ENCODE measurements at places on chromosomes 16 and 17. TPM values are rescaled to one million over a fixed set of nuclear protein-coding genes. Genes with fewer than 3 reads are reported as not detected.

The CDH3 gene
- total RNA-seq: not detected

The KIF22 gene
- total RNA-seq: 4.4 TPM

The RFFL gene
- total RNA-seq: 10.1 TPM

The CDK5R1 gene
- 0.33 TPM for total RNA-seq

The PRDM7 gene
- total RNA-seq: not detected

The BRIP1 gene
- total RNA-seq: 4.0 TPM

The ITGAD gene
- not detected for total RNA-seq

The CHD9NB gene
- total RNA-seq: 3.6 TPM

The PROCA1 gene
- total RNA-seq: 2.6 TPM

The SETD6 gene
- 8.2 TPM for total RNA-seq

Data from fibroblast of lung (primary cell).